ENCODE measurements at places on chromosomes 7 and 10.

GRCh38 chr7:2243458-2243857 is 1.4 kb downstream of the NUDT1 start:
- DNase-seq, result no peak

DNA sequence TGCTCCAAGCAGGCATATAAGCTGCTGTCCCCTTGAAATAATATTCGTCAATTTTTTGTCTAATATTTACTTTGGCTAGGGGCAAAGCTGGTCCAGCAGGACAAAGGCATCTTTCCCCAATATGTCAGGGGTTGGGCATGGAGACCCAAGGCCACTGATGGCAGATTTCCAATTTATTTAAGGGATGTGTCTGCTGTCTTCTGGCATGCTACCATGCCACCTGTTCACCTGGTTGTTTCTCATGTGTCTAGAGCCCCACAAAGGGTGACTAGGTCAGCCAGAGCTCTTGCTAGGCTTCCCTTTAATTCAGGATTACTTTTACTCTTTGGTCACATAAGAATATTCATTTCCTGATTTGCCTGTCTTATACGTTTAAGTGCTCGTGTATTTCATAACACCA is 22.1 kb upstream of the SYPL1 start:
- DNase-seq, result no peak

GRCh38 chr7:14104861-14105260 is 115.4 kb upstream of the ETV1 start:
- DNase-seq, result no peak

DNA sequence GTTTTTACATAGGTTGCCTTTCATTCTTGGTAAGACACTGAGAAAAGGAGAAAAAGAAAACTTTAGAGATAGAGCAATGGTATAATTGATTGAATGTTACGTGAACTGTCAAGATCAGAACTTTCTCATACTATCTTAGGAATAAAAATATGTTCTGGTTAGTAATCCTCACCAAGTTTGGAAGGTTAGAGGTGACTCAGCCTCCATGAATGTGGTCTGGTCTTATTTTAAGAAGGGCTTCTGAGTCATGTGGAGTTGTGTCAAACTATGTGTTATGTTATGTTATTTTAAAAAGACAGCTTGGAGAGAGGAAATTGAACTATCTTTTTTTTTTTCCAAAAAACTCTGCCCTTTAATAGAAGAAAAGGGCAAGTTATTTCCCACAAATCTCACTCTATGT is 458.6 kb upstream of the KLF6 start:
- no peak for DNase-seq

DNA sequence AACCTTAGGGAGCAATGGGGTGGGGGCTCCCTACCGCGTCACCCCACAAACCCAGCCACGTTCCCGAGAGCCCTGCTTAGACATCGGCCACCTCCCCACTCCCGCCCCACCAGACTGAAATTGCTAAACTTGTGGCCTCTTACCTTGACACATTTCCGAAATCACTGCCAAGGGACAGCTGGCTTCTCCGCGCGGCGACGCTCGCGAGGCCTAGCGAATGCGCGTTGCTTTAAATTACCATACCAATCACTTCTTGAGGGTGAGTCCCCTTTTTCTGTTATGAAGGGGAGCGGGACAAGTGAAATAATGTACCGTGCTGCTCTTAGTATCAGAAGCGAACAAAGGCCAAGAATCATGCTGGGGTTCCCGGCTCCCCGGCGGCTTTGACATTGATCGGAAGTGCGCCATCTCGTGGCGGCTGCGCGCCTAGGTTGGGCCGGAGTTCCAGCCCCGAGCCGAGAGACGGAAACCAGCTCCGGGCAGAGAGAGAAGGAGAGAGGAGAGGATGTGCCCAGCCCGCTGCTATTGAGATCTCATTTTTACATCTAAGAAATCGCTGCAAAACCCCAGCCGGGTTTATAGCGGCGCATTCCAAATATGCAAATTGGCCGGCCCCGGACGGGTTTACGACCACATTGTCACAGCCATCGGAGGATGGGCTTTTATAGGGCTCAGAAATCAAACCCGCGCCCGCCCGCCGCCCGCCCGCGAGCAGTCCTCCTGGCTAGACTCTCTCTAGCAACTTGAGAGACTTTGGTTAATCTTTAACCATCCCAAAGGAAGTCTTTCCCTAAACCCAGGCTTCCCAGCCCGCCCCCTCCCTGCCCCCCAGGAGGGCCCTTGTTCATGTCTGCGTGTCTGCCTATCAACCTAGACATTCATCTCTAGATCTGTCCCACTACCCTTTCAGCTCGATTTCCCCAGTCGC is 5.3 kb downstream of the HOXA11 start:
- peak; percentile 59 for DNase-seq

GRCh38 chr10:26367771-26368170 is 70.4 kb upstream of the APBB1IP start:
- peak; percentile 7 for DNase-seq
